GM19239 (cell line): ENCODE measurements at places on chromosomes 3 and 15.

DNA sequence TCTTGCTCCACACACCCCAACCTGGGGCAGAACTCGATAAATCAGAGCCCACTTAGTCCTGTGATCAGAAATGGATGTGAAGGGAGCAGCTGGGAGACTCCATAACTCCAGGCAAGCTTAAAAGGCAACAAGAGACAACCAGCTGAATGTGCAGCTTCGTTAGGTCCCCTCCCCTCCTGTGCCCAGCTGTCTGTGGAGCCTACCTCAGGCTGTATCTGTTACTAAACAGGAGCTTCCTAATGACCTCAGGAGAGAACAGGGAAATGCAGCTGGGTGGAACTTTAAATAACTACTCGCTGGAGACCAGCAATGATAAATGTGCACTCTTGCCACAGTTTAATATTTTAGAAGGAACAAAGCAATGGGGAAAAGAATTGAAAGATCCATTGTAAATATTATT, 25.9 kb downstream of the SLC9A9 start:
- DNase-seq: no peak

GRCh38 chr3:175150812-175151401, 291.8 kb downstream of the NAALADL2 start:
- no peak for DNase-seq

DNA sequence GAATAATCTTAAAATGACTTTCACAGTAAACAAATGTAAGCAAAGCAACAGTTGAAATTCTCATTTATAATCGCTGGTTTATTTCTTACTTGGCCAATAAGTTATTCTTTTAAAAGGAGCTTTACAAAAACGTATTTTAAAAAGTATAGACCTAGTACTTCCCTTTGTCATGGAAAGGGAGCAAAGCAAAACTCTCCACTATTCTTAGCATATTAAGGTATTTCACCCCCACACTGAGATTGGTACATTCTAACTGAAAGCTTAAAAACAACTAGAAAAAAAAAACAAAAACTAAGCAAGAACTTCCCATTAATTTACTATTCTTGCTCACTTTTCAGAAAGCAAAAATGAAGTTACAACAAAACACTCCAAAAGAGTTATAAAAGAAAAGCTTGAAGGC, 1.5 kb downstream of the ATG3 start:
- no peak for DNase-seq

- no peak for DNase-seq
Observed at GRCh38 chr3:88142094-88142624, 7.6 kb upstream of the C3orf38 start.

DNA sequence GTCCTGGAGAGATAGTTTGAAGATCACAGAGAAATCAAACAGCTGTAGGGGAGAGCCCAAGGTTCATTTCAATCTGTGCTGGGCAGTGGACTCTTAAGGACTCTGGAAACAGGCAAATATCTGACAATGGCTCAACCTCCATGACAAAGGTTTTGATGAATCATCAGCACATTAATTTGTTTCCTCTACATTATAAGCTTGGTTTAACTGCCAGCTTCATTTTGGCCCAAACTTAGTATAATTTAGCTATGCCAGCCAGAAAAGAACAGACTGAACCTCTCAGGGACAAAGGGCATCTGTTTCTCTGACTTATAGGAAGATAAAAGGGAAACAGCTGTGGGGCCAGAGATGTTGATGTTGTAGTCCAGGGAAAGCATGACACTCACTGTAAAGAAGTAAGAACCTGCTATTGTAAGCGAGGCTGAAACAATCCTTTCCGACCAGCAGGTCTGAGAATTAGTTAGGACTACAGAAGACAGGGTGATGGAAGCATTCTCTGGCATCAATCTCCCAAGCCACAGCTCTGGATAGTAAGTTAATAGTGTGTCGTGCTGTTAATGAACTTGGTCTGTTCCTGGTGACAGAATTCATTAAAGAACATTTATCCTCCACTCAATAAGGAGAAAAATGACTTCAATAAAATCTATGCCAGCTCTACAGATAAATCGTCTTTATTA, 110.1 kb downstream of the KCNMB2 start:
- DNase-seq: no peak

DNA sequence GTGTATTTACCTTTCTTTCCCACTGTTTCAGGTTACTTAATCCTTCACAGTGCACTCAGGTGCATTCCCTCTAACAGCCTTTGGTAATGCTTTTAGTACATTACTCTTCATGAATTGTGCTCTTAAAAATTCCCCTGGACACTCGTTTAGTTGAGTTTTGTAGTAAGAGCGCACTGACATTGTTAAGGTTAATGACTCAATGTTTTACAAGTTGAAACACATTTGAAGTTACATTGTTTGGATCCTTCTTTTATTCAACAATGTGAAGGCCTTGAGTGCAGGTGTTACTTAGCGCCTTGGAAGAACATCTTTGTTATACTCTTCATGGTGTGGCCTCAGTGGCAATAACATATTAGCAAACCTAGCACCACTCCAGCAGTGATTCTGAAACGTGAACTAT, 739.6 kb downstream of the NAALADL2 start:
- DNase-seq: no peak

DNA sequence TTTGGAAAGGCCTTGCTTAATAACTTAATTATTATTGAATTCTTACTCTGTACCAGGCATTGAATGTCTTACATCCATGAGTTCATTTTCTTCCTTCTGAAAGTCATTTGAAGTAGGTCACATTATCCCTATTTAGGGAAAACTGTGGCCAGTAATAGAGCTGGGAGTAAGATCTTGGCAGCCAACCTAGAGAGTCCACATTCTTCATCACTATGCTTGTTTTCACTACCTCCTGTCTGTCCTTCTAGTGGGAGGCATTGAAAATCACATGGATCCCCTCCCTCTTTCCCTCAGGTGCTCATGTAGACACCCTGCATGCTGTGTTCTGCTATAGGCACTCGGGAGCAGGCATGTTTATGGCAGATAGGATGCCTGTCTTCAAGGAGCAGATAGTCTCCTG, 154.9 kb downstream of the EBLN2 start:
- no peak for DNase-seq
